GDM1 (cell line): ENCODE measurements at places on chromosomes 7 and 10.

- no peak for DNase-seq
These were observed 118.6 kb upstream of the RET start for GRCh38 chr10:42958142-42958868.

- no peak for DNase-seq
These were observed 143.9 kb downstream of the ETV1 start for GRCh38 chr7:13845601-13846000.

DNA sequence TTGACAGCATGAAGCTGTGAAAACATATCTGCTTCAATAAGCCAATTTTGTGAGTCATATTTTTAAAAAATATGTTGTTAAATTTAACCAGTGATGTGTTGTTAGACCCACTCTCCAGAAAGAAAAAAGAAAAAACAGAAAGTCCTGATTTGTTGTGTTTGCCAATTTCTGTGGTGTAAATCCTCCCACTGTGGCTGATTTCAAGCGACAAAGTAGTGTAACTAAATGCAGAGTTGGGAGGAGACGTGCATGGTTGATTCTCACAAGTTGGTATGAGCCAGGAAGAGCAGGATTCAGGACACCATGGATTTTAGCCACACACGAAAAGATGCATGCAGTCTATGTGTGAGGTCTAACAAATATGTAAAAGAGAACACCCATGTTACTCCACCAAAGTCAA is 139.1 kb downstream of the CCDC3 start:
- DNase-seq = no peak

- DNase-seq = no peak
These were observed 9.8 kb upstream of the MRPS16 start for GRCh38 chr10:73262105-73262730.

GRCh38 chr7:90424720-90425119 is 21.5 kb downstream of the CLDN12 start:
- DNase-seq = no peak

DNA sequence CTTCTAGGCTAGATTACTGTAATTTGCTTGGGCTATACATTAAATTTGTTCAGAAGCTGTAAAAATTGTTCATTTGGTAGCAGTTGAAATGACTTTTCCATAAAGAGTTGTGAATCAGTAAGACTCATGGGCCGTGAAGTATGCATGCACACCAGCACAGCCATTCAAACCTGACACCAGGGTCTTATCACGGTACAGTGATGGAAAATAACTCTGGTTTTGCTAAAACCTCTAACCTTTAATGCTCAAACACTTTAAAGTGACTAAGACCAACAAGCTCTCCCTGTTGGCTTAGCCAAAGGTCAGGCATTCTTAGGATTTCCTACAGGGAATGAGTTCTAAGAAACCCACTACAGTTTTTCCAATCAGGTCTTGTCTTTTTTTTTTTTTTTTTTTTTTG is 11.5 kb downstream of the ARL3 start:
- no peak for DNase-seq

DNA sequence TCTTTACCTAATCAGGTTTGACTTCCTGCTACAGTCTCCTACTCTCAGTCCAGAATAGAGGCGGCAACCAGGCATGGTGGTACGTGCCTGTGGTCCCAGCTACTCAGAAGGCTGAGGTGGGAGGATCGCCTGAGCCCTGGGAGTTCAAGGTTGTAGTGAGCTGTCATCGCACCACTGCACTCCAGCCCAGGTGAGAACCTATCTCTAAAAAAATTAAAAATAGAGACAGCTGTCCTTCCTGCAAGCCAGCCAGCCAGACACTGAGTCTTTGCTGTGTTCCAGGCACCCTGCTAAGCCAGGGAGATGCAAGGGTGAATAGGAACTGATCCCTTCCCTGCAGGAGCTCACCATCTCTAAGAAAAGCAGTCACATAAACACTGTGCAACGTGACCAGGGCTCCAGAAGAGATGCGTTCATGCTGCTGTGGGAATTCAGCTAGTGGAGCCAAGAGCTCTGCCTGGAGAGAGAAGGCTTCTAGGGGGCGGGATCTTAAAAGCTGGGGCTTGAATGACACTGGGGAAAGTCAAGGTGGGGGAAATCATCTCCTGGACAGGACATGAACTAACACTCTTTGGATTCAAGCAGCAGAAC is 22.1 kb upstream of the SLIT1 start:
- no peak for DNase-seq

DNA sequence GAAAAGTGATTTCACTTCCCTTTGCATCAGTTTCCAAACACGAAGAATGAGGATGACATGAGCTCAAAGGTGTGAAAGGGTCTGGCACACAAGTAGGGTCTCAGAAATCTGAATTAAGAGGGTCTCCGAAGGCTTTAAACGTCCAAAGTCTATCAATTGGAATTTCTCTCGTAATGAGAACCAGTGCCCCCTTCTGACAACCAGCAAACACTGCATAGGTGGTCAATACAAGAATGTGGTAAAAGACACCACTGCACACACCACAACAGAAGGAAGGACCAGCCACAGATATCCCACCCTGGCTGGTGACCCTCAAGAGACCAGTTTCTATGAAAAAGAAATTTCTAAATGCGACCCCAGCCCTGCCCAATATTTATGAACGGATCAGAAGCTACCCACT is 78.1 kb downstream of the CALN1 start:
- peak; percentile 19 for DNase-seq

DNA sequence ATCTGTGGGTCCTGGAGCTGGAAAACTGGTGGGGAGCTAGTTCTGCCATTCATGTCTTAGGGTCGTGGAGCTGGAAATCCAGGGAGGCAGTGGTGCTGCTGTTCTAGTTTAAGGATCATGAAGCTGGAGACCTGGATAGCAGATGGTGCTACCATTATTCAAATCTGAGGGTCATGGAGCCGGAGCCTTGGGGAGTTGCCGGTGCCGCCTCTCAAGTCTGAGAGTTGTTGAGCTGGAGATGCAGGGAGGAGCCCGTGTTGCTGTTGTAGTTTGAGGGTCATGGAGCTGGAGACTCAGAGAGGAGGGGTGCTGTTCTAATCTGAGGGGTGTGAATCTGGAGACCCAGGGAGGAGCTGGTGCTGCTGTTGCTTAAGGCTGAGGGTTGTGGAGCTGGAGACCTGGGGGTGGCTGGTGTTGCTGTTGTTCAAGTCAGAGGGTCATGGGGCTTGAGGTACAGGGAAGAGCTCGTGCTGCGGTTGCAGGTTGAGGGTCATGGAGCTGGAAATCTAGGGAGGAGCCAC is 86.0 kb upstream of the ZNF479 start:
- DNase-seq = no peak

- DNase-seq = no peak
These were observed 28.1 kb upstream of the UNCX start for GRCh38 chr7:1204460-1205140.

DNA sequence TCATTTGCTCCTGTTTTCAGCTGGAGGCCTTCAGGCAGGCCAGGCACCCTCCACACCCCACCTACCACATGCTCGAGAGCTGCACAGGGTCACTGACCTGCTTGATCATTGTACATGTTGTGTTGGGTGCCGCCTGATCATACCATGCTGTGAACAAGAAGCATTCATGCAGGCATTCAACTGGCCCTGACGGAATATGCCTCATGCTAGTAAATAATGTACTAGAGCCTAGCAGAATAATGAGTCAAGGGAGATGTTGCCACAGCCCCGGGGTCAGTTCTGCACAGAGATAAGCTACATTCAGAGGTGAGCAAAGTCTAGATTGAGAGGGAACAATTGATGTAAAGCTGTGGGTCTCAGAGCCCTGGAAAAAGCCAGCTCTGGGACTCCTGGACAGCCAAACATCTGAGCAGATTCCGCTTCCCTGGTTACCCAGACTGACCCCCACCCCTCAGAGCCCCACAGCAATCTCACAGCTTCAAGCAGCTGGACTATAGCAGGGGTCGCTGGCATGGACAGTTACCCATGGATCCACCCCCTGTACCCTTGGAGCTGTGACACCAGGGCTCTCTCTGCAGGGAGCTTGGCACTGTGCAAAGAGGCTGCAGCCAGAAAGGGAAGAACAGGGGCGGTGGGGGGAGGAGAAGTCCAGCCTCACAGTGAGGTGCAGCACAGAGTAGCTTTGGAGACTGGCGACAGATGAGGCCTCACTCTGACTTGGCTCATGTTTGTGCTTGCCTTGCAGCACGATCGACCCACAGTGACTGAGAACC is 86.6 kb downstream of the FRMPD2 start:
- DNase-seq = no peak

GRCh38 chr7:25454562-25455041 is 226.3 kb upstream of the NPVF start:
- no peak for DNase-seq

- DNase-seq = no peak
These were observed 134.0 kb upstream of the SEMA3A start for GRCh38 chr7:84328571-84328970.

DNA sequence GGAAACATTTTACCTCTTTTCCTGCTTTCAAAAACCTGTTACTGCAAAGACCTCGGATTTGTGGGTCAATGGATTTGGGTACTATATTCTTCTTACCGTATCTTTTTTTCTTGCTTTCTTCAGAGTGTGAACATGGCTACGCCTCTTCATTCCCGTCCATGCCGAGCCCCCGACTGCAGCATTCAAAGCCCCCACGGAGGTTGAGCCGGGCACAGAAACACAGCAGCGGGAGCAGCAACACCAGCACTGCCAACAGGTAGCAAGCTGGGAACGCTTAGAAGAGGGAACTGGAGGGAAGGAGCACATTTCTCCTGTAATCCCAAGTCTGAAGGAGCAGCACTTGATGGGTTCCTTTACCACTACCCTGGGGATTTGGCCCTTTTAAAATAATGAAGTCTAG is 20.7 kb downstream of the MXI1 start:
- no peak for DNase-seq

- no peak for DNase-seq
These were observed 39.0 kb upstream of the STRIP2 start for GRCh38 chr7:129394982-129395914.

GRCh38 chr7:96285579-96285978 is 36.3 kb downstream of the SLC25A13 start:
- no peak for DNase-seq

- no peak for DNase-seq
These were observed 238.4 kb downstream of the ARHGAP21 start for GRCh38 chr10:24485304-24485703.

- no peak for DNase-seq
These were observed 176.4 kb upstream of the RHEB start for GRCh38 chr7:151695951-151696541.

DNA sequence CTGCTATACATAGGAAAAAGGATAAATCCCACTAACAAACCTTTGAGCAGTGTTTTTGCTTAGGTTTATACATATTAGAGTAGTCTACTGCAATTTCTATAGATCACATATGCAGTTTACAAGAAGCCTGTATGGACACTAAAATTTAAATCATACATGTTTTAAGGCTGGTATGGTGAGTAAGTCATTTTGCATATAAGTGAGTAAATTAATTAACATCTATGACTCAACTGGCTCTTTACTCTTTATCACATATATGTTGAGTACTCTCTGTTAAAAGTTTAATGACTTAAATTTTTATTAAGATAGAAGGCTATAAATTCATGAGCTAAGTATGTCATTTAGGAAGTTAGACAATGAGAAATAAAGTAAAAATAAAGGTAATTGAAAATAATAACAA is 69.4 kb downstream of the LRRN3 start:
- no peak for DNase-seq

GRCh38 chr10:110790913-110791506 is 80.7 kb upstream of the PDCD4 start:
- no peak for DNase-seq

GRCh38 chr7:73622909-73623797 is 1.2 kb downstream of the MLXIPL start:
- no peak for DNase-seq

DNA sequence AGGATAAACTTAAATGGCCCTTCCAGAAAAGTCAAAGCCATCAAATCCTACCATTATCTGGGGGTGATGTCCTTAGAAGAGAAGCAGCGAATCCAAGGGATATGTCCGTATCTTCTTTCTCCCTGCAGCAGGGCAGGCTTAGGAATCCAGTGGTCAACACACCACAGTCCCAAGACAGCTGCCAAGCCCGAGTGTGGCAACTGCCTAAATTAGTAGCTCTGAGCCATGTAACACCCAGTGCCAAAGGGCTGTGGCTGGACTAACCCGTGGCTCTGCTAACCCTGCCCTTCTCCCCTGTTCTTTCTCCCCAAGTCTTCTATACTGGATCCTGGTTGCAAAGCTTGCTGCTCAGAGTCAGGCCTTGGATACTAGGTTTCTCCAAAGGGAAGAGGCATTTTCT is 74.8 kb downstream of the CDK1 start:
- DNase-seq = no peak

DNA sequence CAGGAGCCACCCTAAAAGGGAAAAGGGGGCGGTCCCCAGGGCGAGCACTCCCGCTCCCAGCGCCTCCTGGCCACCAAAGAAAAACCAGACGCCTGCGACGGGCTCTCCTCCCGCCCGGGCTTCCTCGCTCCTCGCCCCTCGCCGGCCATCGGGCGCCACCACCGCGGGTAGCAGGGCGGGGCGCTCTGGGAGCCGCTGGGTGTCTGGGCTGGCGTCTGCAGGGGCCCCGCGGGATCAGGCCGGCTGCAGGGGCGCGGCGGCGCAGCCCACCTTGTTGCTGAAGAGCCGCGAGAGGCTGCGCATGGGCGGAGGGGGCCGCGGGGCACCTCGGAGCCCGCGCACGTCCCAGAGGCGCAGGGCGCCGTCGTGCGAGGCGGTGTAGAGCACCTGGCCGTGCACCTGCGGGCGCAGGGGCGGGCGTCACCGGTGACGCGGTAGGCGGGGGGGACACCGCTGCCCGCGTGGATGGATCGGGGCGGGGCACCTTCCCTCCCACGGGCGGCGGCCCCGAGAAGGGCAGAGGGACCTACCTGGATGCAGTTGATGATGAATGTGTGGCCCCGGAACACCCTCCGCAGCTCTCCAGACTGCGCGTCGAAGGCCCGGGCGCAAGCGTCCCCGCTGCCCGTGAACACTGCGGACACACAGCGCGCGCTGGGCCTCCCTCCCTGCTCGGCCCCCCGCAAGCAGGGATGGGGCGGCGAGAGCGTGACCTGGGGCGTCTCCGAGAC is 28.3 kb downstream of the WDR86 start:
- no peak for DNase-seq

DNA sequence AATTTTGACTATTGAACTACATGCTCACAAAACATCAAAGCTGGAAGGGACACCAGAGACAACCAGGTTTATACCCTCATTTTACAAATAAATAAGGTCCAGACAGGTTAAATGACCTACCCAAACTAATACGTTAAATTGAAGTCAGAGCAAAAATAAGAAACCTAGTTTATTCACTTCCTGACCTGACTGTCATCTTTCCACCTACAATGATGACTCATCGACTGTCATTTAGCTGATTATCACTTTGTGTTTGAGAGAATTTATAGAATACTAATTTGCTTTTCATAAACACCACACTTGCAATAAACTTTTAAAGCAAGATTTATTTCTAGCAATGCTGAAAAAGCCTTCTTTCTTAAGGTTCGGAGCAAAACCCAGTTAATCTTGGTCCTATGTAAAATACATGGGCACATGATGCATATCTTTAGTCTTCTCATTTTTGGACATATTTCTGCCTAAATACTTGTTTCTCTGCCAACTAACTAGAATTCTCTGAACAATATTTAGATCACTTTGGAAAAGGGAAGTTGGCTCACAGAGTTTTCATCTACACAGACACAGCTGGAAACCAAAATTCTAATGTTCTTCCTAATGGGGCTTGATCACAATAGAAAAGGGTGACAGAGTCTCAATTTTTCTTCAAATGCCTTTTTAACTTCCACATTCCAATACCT is 16.7 kb upstream of the LRRN3 start:
- no peak for DNase-seq

GRCh38 chr10:87705339-87705738 is 45.7 kb downstream of the PAPSS2 start:
- DNase-seq = no peak

GRCh38 chr10:97851341-97852001 is 1.8 kb downstream of the GOLGA7B start:
- no peak for DNase-seq

- no peak for DNase-seq
These were observed 44.0 kb downstream of the OAT start for GRCh38 chr10:124374535-124375352.
